NCI-H187 (cell line): ENCODE measurements at places on chromosomes 16 and 17.

- DNase-seq = no peak
Measured at GRCh38 chr16:56601325-56601724, 7.1 kb upstream of the MT2A start.

DNA sequence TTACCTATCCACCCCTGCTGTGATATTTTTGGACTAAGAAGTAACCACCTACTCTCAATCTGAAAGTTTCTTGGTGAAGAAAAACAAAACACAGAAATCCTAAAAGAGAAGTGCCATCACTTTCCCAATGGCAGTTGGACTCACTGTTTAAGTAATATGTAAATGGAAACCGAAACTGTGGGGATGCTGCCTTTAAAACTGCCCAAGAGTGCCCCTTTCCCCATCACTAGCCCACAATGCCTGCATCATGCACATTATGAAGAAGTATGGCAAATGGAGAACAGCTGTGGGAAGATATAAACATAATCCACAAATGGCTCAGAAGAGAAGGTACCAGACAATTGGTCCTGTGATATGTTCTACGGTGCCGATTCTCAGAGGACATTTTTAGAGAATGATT is 33.5 kb upstream of the SLC6A2 start:
- DNase-seq = no peak

DNA sequence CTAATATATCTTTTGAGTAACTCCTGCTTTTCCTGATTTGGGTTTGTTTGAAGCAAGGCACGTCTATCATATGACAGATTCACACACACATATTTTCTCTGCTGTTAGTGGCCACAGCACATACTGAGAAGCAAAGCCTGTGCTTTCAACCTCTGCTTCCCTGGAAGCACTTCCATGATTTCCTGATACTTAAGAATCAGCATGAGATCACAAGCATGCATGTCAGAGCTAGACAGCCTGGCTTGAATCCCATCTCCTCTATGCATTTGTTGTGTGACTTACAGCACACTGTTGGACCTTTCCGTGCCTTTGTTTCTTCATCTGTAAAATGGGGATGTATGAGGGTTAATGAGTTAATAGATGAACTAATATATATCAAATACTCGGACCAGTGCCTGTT is 151.1 kb upstream of the NOL11 start:
- DNase-seq = no peak

GRCh38 chr17:29400818-29401217 is 10.7 kb downstream of the TAOK1 start:
- no peak for DNase-seq

GRCh38 chr17:64009571-64010402 is 10.6 kb downstream of the ICAM2 start:
- no peak for DNase-seq

- DNase-seq = no peak
Measured at GRCh38 chr16:12716658-12717057, 87.0 kb downstream of the CPPED1 start.

DNA sequence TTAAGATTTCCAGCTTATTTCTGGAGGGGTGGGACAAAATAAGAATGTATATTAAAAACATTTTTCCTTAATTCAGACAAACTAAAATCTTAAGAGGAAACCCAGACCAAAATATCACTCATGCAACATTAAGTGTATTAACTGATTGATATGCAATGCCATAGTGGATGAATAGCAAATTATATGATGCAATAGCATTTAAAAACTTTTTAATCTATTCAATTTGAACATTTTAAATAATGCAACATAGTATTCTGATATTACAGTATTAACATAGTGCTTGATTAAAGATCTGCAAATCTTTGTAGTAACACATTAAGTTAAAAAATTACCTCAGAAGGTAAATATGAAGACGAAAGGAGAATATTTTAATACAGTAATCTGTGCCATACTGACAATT is 15.3 kb upstream of the INTS2 start:
- DNase-seq = no peak

DNA sequence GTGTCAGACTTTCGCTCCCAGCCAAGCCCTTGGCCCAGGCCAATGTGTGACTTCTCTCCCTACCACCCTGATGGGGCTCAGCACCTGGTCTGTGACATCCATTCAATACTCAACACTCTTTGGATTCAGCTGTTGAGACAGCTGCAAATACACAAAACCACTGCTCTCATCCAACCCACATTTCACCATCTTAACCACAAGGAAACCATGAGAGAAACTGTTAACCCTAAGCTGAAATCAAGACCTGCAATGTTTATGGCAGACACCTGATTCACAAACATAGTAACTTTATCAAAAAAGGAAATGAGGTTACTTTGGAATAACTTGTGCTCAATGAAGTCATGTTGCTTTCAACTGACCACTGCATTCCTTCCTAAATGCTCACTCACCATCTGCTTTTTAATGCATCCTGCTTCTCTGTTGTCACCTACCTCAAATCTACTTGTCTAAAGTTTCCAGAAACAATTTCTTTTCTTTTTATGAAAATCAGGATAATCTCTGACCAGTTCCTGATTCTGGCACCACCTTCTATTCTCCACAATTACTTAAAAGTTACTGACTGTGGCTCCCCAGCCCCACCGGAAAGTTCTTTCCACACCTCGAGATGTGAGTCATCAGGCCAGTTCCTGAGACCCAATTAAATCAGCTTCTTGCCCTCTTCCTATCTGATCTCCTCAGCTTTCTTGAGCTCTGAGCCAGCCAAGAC is 88.2 kb downstream of the NOG start:
- no peak for DNase-seq

DNA sequence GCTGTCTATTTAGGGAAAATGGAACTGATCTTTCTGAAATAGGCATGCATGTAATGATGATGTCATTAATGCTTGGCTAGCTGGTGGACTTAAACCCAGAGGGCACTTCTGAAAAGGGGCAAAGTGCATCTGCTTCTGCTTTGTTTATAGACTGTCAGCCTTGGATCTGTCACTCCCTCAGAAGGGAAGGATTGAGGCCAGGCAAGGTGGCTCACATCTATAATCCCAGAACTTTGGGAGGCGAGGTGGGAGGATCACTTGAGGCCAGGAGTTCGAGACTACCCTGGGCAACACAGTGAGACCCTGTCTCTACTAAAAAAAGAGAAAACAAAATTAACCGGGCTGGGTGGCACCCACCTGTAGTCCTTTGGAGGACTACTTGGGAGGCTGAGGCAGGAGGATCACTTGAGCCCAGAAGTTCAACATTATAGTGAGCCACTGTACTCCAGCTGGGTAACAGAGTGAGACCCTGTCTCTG is 185.5 kb downstream of the WWOX start:
- DNase-seq = no peak

GRCh38 chr17:6356562-6356961 is 78.4 kb downstream of the AIPL1 start:
- no peak for DNase-seq

- DNase-seq = no peak
Measured at GRCh38 chr16:84143784-84144199, 1.2 kb downstream of the HSDL1 start.

- DNase-seq = no peak
Measured at GRCh38 chr17:74522381-74523105, 8.7 kb downstream of the CD300LB start.

- no peak for DNase-seq
Measured at GRCh38 chr17:18980682-18981334, 23.8 kb downstream of the FAM83G start.

DNA sequence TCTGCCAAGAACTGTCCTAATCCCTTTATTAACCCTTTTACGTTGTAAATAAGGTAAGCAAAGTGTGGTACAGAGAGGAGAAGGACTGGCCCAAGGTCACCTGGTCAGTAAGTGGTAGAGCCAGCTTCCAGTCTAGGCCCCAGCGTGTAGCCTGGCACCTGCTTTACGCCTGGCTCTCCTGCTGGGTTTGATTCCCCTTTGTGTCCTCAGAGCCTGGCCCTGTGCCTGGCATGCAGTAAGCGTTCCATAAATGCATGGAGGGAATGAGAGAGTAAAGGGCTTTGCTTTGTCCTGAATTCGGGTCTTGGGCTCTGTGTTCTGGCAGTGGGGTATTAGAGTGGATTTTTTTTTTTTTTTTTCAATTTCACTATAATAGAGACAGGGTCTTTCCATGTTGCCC is 62.7 kb downstream of the ABCC1 start:
- DNase-seq = no peak

DNA sequence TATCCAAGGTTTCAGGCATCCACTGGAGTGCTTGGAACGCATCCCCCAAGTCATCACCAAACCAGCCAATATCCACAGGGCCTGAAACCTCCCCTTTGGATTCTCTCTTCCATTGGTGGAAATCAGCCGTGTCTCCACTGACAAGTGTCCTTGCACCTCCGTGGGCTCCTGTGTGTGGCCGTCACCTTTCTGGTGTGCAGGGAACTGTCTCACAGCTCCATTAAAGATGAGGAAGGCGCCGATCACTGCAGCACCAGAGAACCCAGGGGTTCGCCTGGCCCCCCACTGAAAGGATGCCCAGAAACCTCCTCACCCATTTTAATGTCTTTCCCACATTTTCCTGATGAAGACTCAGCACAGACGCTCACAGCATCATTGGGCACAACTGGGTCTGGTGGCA is 17.8 kb upstream of the METRNL start:
- DNase-seq = no peak

DNA sequence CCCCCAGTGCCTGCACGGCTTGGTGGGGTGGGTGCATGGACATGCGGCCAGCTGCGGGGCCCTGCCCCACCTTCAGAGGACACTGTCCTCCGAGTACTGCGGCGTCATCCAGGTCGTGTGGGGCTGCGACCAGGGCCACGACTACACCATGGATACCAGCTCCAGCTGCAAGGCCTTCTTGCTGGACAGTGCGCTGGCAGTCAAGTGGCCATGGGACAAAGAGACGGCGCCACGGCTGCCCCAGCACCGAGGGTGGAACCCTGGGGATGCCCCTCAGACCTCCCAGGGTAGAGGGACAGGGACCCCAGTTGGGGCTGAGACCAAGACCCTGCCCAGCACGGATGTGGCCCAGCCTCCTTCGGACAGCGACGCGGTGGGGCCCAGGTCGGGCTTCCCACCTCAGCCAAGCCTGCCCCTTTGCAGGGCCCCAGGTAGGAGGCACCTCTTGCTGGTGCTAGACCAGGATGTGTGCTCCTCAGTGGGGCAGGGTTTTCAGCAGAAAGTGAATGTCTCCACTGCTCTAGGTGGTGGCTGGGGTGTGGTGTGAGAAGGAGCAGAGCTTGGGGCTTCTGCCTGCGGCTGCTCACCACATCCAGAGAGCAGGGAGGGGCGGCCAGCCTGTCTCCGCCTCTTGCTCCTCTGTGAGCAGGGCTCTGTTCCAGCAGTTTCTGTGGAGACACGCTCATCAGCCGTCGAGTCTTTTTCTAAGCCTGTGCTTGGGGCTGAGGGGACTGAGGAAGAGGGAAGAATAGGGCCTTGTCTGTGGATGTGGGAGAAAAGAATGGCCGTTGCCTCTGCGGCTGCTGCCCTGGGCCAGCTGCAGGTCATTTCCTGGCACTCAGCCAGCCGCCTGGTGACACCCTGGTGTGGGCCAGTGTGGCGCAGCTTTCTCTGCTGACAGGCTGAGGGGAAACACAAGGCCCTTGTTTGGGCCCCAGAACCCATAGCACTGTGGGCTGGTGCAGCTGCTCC is 2.2 kb downstream of the ZNF276 start:
- DNase-seq = no peak

DNA sequence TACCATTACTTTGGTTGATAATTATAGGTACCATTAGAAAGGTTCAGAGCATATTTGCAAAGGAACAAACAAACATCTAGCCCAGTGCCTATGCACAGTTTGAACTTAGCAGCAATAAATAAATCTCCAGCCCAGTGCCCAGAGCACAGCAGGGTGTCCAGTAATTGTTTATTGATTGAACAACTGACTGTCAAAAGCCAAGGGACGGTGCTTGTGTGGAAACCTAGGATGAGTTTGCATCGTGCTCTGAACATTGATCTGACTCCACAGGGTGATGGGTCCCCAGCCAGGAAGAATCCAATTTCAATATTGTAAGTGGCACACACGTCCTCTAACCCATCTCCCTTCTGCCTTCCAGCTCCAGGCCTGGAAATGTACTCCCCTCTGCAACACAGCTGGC is 625.5 kb upstream of the C16orf82 start:
- DNase-seq = no peak

- DNase-seq = no peak
Measured at GRCh38 chr16:647173-647902, 1.8 kb upstream of the WDR90 start.

GRCh38 chr17:45818699-45819098 is 26.0 kb upstream of the SPPL2C start:
- no peak for DNase-seq

DNA sequence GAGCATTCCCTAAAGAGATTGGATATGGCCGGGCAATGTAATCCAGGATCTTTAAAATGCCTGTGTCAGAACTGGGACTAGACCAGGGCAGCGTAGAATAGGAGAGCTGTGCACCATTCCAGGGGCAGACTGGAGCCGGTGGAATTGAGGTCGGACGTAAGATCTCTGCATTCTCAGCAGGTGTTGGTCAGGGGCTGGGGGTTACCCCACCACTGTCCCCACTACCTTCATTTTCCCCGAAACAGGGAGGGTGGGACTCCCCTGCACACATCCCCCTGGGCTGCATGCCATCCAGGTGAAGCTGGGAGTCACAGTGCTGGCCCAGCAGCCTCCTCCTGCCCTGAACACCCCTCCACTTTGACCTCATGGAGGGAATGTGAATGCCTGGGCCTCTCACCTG is 17.8 kb downstream of the OSBPL7 start:
- no peak for DNase-seq

- DNase-seq = no peak
Measured at GRCh38 chr16:85670840-85671239, 17.9 kb downstream of the GINS2 start.

DNA sequence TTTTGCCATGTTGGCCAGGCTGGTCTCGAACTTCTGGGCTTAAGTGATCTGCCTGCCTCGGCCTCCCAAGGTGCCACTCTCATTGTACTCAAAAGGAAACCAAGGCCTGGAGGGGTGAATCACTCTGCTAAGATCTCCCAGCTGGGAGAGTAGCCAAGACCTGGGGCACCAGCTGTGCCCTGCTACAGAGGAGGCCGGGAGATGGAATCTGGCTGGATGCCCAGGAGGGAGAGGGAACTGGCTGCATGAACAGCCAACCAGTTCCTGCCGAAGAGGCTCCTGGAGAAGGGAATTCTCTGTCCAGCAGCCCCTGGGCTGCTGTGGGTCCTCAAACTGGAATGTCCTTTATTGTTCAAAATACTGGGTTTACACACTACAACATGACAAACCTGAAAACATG is 238.7 kb upstream of the CIBAR2 start:
- peak; percentile 16 for DNase-seq

GRCh38 chr16:84477661-84478060 is 26.8 kb downstream of the MEAK7 start:
- no peak for DNase-seq
